Gastrocnemius medialis (tissue), 4 donors: ENCODE measurements at places on chromosomes 3 and 15. TPM values are rescaled to one million over a fixed set of nuclear protein-coding genes. Genes with fewer than 3 reads are reported as not detected.

- DNase-seq, result no peak
Observed at GRCh38 chr15:39154227-39154638, 426.6 kb upstream of the THBS1 start.

Gene CCR9
- total RNA-seq, result 0.13 TPM

DNA sequence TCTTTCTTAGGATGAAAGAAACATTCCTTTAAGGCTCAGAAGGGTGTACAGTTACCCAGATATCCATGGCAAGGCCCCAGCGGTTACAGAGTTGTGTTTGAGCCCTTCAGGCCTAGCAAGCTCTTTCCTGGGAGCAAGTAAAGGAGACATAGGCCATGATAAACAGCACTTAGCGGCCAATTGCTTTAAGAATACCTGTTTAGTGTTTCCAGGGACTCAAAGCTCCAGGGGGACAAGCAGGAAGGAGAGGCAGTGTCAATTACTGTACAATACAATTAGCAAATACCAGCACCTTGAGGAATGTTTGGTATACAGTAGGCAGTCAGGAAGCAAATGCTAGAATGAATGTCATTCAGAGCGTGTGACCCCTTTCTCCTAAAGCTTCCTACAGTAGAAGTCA is 176.3 kb upstream of the ICE2 start:
- DNase-seq, result no peak

Gene PIERCE2
- 11.8 TPM for total RNA-seq

Gene PDCD10
- 32.2 TPM for total RNA-seq

Gene C15orf40
- 8.1 TPM for total RNA-seq

Gene LMAN1L
- total RNA-seq, result not detected

- no peak for DNase-seq
Observed at GRCh38 chr3:114496466-114496865, 202.6 kb downstream of the TIGIT start.
